Activated CD4-positive, alpha-beta T cell treated with anti-CD3 and anti-CD28 coated beads for 36 hours (primary cell): ENCODE measurements at places on chromosomes 11 and 22. TPM values are rescaled to one million over a fixed set of nuclear protein-coding genes. Genes with fewer than 3 reads are reported as not detected.
A peak's percentile ranks its signal among the peaks of the same experiment; 100 is the strongest.

Gene ACCS
- total RNA-seq: 6.6 TPM

Gene SLC1A2
- not detected for total RNA-seq

Gene DEAF1
- total RNA-seq: 47.4 TPM

Gene DENND6B
- total RNA-seq: 2.8 TPM

Gene CYP2D6
- 3.1 TPM for total RNA-seq

Gene OR4A16
- not detected for total RNA-seq

Gene SYT13
- total RNA-seq: not detected

Gene EP300
- 40.5 TPM for total RNA-seq

Gene BAIAP2L2
- total RNA-seq: 0.71 TPM

GRCh38 chr11:128172046-128172878 is 415.1 kb downstream of the ETS1 start:
- DNase-seq: peak; percentile 94
- H3K27me3 ChIP-seq: peaks cover 5% of the 10 kb centered on the region
- H3K4me1 ChIP-seq: peaks cover 22% of the 10 kb centered on the region
- no peak overlapping the region for H3K27ac ChIP-seq

DNA sequence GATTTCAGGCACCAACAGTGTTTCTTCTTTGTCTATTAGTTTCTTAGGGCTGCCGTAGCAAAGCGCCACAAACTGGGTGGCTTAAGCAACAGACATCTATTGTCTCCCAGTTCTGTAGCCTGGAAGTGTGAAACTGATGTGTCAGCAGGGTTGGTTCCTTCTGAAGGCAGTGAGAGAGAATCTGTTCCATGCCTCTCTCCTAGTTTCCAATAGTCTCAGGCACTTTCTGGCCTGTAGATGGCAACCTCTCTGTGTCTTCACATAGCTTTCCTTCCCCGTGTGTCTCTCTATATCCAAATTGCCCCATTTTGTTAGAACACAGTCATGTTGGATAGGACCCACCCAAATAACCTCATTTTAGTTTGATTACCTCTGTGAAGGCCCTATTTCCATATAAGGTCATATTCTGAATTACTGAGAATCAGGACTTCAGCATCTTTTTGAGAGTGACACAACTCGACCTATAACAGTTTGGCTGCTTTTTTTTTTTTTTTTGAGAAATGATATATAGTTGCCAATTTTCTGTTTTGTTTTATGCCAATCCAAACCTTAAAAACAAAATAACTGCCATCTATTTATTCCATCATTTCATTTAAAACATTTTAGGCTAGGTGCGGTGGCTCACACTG is 108.2 kb downstream of the SLC36A4 start:
- no peak overlapping the region for H3K27ac ChIP-seq
- H3K4me3 ChIP-seq: no peak overlapping the region
- H3K27me3 ChIP-seq: peaks cover 4% of the 10 kb centered on the region

- H3K27ac ChIP-seq: no peak overlapping the region
- no peaks in the 10 kb centered on the region for H3K36me3 ChIP-seq
- no peaks in the 10 kb centered on the region for H3K27me3 ChIP-seq
- no peaks in the 10 kb centered on the region for H3K4me1 ChIP-seq
These were observed 8.2 kb downstream of the TMPRSS5 start for GRCh38 chr11:113697756-113698407.

GRCh38 chr11:76523147-76523546 is 78.3 kb downstream of the EMSY start:
- DNase-seq: no peak
- H3K27ac ChIP-seq: no peak overlapping the region
- H3K4me3 ChIP-seq: no peak overlapping the region
- H3K4me1 ChIP-seq: no peaks in the 10 kb centered on the region

DNA sequence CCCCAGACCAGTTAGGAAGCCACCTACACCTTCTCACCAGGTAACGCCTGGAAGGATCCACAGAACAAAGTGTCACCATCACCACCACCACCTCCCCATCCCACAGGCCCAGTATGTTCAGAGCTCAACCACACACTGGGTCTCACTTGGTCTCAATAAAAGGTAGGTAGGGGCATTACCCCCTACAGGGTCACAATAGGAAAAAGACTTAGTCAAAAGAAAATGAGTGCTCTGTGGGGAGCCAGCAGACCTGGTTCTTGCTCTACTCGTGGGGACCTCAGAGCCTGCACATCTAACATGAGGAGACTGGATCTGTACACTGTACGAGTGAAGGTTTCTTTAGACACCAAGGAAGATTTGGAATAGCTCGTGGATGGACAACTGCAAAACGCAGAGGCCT is 49.3 kb downstream of the HIRA start:
- H3K27me3 ChIP-seq: no peaks in the 10 kb centered on the region
- no peak for DNase-seq
- no peak overlapping the region for H3K4me3 ChIP-seq
- H3K27ac ChIP-seq: no peak overlapping the region

GRCh38 chr11:31651208-31651607 is 141.6 kb downstream of the ELP4 start:
- H3K27ac ChIP-seq: no peak overlapping the region
- no peaks in the 10 kb centered on the region for H3K27me3 ChIP-seq
- DNase-seq: no peak
- H3K4me3 ChIP-seq: no peak overlapping the region

DNA sequence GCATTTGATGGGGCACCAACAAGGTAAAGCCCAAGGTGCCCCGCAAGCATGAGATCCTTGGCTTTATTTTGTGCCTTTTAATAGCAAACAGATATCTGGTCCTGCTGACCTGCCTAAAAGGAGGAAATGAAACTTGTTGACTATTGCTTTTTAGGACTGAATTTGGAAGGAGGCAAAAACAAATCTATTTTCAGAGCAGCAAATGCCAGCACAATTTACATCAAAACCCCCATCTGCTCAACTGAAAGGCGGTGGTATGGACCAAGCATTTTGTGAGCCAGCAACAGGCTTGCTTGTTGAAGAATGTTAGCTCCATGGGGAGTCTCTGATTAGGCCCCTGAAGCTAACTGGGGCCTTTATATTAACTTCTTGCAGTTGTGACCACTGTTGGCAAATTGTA is 192.6 kb upstream of the E2F8 start:
- no peak overlapping the region for H3K4me3 ChIP-seq
- H3K27me3 ChIP-seq: peaks cover 47% of the 10 kb centered on the region
- H3K4me1 ChIP-seq: peaks cover 2% of the 10 kb centered on the region
- no peak for DNase-seq

DNA sequence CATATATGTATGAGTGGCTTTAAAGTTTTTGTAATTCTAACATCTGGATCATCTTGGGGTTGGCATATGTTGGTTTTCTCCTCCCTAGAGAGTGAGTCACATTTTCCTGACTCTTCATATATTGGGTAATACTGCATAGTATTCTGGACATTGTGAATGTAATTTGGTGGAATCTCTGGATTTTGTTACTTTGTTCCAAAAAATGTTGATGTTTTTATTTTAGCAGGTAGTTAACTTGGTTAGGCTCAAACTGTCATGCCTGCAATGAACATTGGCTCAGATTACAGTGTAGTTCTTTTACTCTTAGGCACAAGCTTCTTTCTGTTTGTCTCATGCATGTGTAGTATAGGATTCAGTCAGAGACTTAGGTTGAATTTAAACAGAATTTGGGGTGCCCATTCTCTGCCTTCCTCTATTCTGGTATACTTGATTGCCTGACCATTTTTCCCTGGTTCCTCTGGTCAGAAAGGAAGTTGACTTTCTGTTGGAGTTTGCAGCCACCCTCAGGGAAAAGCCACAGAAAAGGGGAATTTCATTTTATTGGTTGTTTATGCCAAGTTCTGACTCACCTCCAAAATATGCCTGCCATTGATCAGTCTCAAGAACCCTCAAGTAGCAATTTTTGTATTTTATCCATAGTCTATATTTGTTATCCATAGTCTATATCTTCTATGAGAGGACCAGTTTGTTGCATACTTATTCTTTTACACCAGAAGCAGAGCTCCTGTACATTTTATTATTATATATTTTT is 151.7 kb downstream of the UVRAG start:
- DNase-seq: no peak
- H3K4me3 ChIP-seq: no peak overlapping the region
- no peak overlapping the region for H3K27ac ChIP-seq

DNA sequence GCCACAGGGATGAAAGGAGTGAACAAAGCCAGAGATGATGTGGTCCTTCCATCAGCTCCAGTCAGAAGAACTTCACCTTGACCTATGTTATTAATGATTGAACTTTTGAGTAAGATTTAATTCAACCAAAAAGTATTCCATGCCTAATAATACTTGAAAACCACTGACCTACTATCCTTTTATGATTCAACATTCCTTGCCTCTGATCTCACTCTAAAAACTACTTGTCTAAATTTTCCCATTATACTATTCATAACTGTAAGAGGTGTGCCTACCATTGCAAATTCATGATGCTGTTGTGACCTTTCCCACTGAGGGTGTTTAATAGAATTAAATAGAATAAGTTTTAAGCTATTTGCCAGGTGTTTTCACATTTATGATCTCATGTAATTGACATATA is 164.7 kb upstream of the GUCY1A2 start:
- no peaks in the 10 kb centered on the region for H3K4me1 ChIP-seq
- DNase-seq: no peak
- no peak overlapping the region for H3K4me3 ChIP-seq

DNA sequence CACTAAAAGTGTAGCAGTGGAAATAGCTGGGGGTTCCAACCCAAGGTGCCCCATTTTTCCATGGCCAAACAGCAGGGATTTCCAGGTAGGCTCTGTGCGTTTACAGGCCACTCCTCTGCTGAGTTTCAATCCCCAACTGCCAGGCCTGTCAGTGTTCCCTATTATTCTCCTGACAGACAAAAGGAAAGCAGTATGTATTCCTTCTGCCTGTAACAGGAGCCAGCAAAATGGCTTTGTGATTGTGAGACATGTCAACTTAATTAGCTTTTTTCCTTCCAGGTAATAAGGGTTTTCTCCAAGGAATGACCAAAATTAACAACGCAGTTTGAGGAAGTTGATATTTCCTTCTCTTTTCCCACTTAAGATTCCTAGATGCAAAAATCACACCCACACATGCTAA is 277.1 kb upstream of the MPPED2 start:
- H3K36me3 ChIP-seq: no peaks in the 10 kb centered on the region
- H3K4me3 ChIP-seq: no peak overlapping the region
- DNase-seq: no peak
- no peaks in the 10 kb centered on the region for H3K4me1 ChIP-seq
- H3K27me3 ChIP-seq: no peaks in the 10 kb centered on the region

DNA sequence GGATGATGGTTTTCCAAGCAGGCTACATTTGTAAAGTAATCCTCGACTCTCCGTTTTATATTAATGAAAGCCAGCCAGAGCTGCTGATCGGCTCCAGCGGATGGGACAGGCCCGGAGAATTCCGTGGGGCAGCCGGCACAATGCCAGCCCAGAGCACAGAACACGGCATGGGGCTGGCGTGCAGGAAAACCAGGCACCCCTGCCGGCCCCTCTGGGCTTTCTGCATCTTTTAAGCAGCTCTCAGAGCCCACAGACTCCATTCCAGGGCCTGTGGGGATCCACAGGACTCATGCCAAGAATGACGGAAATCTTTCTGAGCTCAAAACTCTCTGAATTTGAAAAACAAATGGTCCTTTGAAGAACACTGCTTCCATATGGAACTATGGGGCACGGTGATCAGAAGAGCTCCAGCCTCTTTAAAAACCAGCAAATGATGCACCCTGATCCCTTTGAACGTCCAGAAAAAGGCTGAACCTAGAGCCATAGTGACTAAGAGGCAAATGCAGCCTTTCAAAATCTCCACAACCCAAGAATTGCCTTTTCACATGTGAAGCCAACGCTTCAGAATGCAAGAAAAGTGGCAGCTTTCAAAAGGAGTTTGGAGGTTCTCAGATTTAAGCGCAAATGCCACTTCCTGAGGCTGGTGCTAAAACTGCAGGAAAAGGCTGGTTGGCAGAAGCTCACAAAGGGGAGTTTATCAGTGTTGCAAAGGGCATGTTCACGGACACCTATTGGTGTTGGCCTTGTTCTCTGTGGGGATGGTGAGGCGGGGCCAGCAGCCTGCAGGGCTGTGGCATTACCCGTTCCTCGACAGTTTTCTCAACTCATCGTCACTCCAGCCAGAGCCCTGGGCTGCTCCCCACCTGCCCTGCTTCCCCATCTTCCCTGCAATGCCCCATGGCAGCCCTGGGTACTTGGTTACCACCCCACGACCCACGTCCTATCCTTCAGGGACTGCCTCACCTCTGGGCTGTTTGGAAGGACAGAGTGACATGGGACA is 212.5 kb downstream of the CTTN start:
- H3K4me1 ChIP-seq: no peaks in the 10 kb centered on the region
- no peak overlapping the region for H3K4me3 ChIP-seq
- no peak overlapping the region for H3K27ac ChIP-seq

- H3K4me3 ChIP-seq: no peak overlapping the region
- no peaks in the 10 kb centered on the region for H3K27me3 ChIP-seq
- no peaks in the 10 kb centered on the region for H3K4me1 ChIP-seq
- peak; percentile 45 for DNase-seq
- H3K27ac ChIP-seq: no peak overlapping the region
These were observed 258.3 kb downstream of the LRRC4C start for GRCh38 chr11:41201156-41201555.

DNA sequence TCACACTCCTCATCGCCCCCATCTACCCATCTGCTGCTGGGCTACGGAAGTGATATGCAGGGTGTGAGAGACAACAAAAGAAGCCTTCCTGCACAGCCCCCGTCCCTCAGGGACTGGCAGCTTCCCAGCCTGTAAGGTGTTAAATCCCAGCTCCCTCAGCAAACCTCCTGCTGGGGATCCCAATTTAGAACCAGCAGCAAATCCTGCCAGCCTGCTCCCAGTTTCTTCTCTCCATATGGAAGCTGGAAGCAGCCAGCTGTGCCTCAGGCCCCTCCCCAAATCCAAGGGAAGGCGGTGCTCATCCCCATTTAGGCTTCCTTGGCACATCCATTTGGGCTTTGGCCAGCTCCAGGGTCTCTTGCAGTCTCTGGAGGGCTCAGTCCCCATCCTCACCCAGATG is 47.5 kb downstream of the PAMR1 start:
- peaks cover 7% of the 10 kb centered on the region for H3K4me1 ChIP-seq
- H3K4me3 ChIP-seq: no peak overlapping the region
- peaks cover 26% of the 10 kb centered on the region for H3K27me3 ChIP-seq

GRCh38 chr11:101296896-101297295 is 167.3 kb upstream of the PGR start:
- no peaks in the 10 kb centered on the region for H3K27me3 ChIP-seq
- no peak overlapping the region for H3K4me3 ChIP-seq
- H3K27ac ChIP-seq: no peak overlapping the region
- no peaks in the 10 kb centered on the region for H3K4me1 ChIP-seq
- H3K36me3 ChIP-seq: no peaks in the 10 kb centered on the region

DNA sequence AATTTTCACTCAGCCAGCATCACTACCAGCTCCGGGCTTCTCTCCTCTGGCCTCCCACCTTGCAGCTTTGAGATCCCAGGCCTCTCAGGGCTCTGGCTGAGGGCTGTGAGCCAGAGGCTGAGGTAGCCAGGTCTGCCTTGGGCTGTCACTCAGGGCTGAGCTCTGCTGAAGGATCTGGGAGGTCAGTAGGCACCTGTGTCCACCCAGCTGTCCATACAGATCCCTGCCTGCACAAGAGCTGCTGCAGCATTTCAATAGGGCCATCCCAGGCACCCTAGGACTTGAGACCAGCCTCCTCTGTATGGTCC is 12.6 kb downstream of the KCNQ1OT1 start:
- DNase-seq: peak; percentile 2
- no peaks in the 10 kb centered on the region for H3K36me3 ChIP-seq
- no peaks in the 10 kb centered on the region for H3K27me3 ChIP-seq
- no peaks in the 10 kb centered on the region for H3K4me1 ChIP-seq

- peak overlapping the region; percentile 82 for H3K27ac ChIP-seq
- no peaks in the 10 kb centered on the region for H3K36me3 ChIP-seq
- H3K27me3 ChIP-seq: no peaks in the 10 kb centered on the region
- peaks cover 53% of the 10 kb centered on the region for H3K4me1 ChIP-seq
These were observed 164.6 kb downstream of the ETS1 start for GRCh38 chr11:128422576-128423370.
